ENCODE measurements at places on chromosomes 3 and 15.
A peak's percentile ranks its signal among the peaks of the same experiment; 100 is the strongest.

GRCh38 chr15:52006702-52007340 lies 12.2 kb upstream of the MAPK6 start:
- no peak for DNase-seq

DNA sequence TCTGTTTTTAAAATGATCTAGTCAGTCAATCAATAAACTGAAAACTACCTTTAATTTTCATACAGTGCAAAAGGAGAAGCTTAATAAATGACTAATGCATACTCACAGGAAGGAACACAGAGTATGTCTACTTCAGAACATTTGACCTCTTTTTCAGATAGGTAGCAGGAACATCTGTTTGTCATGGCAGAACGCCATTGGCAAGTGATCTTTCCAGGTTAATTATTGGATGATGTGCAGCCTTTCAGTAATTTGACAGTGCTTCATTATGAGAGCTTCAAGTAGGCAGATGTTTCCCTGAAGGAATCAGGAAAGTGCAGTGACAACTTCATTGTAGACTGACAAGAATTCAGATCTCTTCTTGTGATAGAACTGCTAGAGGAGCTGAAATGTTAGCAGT lies 325.0 kb downstream of the OTOL1 start:
- no peak for DNase-seq

GRCh38 chr3:56456117-56456516 lies 12.2 kb downstream of the ERC2 start:
- DNase-seq, result no peak

DNA sequence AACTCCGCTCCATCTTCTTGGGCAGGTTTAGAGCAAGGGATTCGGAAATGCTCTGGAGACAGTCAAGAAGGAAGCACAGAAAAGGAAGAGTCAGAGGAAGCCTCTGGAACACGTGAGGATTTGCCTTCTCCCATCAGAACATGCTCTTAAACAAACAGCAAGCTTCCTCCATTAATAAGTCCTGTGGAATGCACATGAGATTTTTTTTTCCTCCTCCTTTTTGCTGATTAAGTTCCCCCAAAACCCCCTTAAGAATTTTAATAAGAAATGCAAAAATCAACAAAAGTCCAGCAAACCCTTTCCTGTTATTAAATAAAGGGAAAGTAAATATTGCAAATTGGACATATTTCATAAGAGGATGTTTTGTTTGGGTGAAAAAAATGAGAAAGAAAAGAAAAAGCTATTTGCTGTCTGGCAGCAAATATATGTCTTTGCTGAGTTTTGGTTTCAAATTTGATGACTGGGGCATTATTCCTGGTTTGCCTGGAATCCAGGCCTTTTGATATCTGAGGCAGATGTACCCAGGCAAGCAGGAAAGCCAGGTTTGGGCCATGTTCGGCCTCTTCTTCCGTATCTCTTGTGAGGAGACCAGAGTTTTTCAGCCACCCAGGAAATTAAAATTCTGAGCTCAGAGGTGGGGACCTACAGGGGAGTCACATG lies 7.9 kb upstream of the TSEN2 start:
- no peak for DNase-seq

GRCh38 chr3:42712688-42713372 lies 10.2 kb upstream of the HHATL start:
- no peak for DNase-seq

DNA sequence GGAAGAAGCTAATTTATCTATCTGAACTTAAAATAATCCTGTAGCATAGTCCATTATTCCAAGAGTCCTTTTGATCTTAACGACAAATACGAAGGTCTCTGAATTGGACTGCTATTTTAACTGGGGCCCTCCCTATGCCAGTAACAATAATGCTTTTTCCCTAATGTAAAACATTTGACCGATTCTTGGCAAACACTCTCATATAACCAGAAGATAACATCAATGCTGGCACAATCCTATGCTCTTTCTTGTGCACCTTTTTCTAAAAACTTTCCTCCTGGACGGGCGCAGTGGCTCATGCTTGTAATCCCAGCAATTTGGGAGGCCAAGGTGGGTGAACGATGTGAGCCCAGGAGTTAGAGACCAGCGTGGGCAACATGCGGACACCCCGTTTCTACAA lies 3.9 kb downstream of the LRRFIP2 start:
- DNase-seq, result no peak

DNA sequence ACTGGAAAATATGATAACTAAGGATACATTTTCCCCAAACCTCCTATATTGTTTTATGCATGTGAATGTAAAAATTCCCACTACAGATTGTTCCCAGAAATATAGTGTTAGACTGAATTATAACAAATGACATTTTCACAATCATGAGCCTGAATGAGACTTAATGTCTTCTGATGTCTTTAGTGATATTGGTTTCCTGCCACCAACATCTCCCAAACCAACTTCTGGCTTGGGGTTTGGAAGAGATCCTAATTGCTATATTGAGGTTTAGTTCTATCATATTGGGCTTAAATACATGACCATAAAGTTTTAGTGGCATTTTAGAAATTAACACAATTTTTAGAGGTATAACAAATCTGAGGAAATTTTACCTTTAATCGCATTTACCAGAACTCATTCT lies 445.3 kb upstream of the CCDC54 start:
- no peak for DNase-seq

DNA sequence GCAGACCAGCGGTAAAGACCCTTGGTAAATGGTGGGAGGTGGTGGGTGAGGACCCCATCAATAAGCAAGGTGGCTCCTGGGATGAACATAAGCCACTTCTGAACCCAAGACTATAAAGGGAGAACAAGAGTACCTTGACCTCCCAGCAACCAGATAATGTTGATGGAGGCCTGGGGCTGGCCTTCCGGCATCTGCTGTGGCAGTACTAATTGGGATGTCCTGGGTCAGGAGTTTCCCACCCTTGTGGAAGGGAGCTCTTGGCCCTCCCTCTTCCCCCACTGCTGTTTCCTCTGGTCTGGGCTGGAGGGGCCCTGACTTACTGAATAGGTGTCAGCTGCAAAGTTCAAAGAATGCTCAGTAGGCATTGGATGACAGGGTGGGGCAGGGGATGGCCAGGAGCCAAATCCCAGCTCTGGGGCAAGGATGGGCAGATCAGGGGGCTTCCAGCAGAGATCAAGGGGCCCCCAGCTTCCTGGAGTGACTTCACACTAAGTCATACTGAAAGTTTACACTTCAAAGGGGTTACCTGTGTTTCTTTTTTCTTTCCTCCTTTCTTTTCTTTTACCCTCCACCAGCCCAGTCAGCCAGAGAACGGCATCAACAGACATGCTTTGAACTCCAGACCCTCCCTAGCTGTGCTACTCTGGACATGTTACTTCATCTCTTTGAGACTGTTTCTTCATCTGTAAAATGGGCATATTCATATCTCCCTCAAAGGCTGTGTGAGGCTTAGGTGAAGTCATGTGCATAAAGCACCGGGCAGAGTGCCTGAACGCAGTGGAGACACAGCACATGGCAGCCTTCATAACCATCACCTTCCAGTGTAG lies 1.5 kb downstream of the RBP1 start:
- no peak for DNase-seq

DNA sequence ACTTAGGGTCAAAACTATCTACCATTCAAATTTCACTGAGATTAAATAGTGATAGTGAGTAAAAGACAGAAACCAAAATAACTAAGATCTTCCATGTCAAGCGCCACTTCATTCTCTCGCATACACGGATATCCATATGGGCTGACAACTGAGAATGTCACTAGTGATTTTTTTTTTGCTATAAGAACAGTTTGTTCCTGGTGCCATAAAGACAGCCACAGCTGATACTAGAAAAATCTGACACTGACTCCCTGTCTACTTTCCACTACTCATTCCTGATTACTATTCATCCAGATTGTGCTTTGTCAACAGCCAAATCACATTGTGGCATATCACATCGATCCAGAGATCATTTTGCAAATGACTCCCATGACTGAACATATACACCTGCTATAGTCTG lies 45.8 kb upstream of the CDAN1 start:
- DNase-seq, result no peak

GRCh38 chr3:30672959-30673358 lies 66.6 kb downstream of the TGFBR2 start:
- DNase-seq, result no peak

GRCh38 chr15:73923488-73924164 lies 2.6 kb upstream of the LOXL1 start:
- DNase-seq, result no peak

GRCh38 chr15:80214910-80215309 lies 37.1 kb downstream of the CTXND1 start:
- no peak for DNase-seq

GRCh38 chr15:50162969-50163718 lies 18.9 kb upstream of the SLC27A2 start:
- DNase-seq, result no peak

- DNase-seq, result no peak
Observed at GRCh38 chr3:109278546-109278945, 37.8 kb downstream of the DPPA2 start.

GRCh38 chr3:23915537-23916108 lies 1.2 kb downstream of the NKIRAS1 start:
- peak; percentile 25 for DNase-seq

- no peak for DNase-seq
Observed at GRCh38 chr15:48222627-48223026, 16.5 kb downstream of the SLC12A1 start.

- DNase-seq, result no peak
Observed at GRCh38 chr15:39506146-39506545, 74.7 kb upstream of the THBS1 start.

GRCh38 chr15:45499426-45499825 lies 23.1 kb downstream of the SLC30A4 start:
- DNase-seq, result peak; percentile 15

- DNase-seq, result peak; percentile 83
Observed at GRCh38 chr3:194133661-194134230, 2.2 kb upstream of the HES1 start.

All from H7 (cell line).